ENCODE measurements at places on chromosomes 16 and 17. TPM values are rescaled to one million over a fixed set of nuclear protein-coding genes. Genes with fewer than 3 reads are reported as not detected.
A peak's percentile ranks its signal among the peaks of the same experiment; 100 is the strongest.

DNA sequence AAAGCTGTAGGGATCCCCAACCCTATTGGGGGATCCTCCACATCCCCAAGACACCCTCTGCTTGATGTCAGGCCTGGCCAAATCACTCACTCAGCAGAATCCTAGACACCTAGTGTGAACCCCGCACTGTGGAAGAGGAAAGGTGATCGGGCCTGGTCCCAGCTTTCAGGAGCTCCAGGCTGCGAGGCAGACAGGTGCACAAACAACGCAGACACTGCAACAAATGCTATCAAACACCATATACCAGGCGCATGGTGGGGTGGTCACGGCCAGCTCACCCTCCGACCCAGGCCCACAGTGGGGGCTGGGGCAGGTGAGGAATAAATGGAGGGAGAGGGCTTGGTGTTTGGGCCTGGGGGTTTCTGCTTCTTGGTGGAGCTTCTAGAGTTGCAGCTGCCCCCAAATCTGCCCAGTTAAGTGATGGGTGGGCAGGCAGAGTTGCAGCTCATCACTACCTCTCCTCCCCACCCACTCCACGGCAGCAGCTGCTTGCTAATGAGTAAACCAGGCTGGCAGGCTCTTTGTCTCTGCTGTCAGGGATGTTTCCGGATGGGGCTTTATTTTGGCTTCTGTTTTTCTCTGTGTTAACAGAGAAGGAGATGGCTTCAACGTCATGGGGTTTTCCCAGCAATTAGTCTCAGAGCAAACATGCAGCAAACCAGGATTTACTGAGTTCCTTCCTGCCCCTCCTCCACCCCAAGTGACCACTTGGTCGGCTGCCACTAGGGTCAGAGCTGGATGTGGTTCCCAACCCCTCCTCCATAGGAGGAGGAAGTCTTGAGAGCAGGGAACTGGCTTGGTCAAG, 46.6 kb downstream of the PECAM1 start:
- H3K27me3 ChIP-seq: peaks cover 6% of the 10 kb centered on the region
- H3K27ac ChIP-seq: no peak overlapping the region
- no peak overlapping the region for H3K4me3 ChIP-seq
- H3K36me3 ChIP-seq: no peaks in the 10 kb centered on the region
- peak; percentile 90 for DNase-seq
- H3K4me1 ChIP-seq: peaks cover 6% of the 10 kb centered on the region

DNA sequence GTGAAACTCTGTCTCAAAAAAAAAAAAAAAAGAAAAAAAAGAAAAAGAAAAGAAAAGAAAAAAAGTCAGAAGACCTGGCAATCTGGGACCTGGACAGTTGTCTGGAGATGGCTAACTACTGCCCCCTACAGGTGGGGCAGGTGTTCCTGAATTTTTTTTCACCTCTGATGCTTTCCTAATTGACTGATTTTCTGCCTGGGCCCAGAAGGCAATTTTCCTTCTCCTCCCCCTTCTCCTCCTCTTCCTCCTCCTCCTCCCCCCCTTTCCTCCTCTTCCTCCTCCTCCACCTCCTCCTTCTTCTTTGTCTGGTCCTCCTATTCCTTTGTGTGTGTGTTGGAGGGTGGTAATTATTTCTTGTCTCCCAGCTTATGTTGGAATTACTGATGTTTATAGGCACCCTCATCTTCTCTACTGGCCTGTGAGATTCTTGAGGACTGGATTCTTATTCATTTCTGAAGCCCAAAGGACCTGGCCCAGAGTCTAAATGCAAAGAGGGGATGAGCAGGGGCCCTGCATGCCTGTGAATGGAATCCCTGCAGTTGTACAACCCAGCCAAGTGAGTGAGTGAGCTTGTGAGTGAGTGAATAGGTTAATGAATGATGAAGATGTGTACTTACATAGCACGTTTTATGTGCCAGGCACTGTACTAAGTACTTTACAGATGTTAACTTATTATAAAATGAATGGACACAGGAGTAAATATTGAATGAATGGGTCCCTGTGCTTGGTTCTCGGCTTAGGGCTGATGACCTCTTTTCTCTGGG, 26.9 kb downstream of the IRX5 start:
- H3K27ac ChIP-seq: no peak overlapping the region
- H3K4me3 ChIP-seq: no peak overlapping the region
- no peak for DNase-seq

The RNU2-1 gene
- not detected for polyA plus RNA-seq

The CHD9NB gene
- 1.2 TPM for polyA plus RNA-seq

Data from IMR-90 (cell line).